Caki2 (cell line): ENCODE measurements at places on chromosomes 11 and 22. TPM values are rescaled to one million over a fixed set of nuclear protein-coding genes. Genes with fewer than 3 reads are reported as not detected.
A peak's percentile ranks its signal among the peaks of the same experiment; 100 is the strongest.

Gene PARVG
- not detected in 2 replicates for total RNA-seq

Gene NXPE4
- not detected in 2 replicates for total RNA-seq

Gene MISFA
- not detected in 2 replicates for total RNA-seq

Gene VPREB1
- total RNA-seq, result not detected in 2 replicates

Gene PRCP
- 21.2 and 36.0 TPM in 2 replicates for total RNA-seq

Gene SESN3
- total RNA-seq, result 0.67 and 2.1 TPM in 2 replicates

GRCh38 chr11:122045181-122045586, 70.8 kb downstream of the BLID start:
- DNase-seq, result no peak

- DNase-seq, result peak; percentile 88
Observed at GRCh38 chr11:118621071-118621783, 13.8 kb downstream of the PHLDB1 start.

- no peak for DNase-seq
Observed at GRCh38 chr11:57223601-57224000, 13.4 kb downstream of the APLNR start.

DNA sequence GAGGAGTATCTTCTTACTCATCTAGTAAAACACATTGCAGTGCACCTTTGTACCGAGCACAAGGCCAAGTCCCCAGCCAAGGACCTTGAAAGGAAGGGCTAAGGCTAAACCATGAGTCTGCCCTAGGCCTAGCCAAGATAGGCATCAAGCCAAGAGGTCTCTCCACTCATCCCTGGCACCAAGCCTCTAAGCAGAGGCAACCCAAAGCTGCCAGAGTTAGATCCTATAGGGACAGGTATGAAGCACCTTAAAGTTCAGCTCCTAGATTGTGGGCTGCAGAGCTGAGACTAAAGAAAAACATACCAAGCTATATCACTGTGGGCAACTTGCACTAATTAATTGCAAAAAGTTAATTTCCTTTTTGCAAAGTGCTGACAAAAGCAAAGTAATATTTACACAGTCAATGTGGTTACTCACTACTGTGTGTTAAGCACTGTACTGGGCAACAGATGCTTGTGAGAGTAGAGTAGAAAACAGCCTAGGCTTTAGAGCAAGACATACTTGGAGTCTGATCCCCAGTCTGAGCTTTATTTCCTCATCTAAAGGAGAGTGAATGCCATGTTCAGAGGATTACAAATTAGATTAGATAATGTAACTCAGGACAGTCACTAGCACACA, 7.2 kb downstream of the COA4 start:
- no peak for DNase-seq

DNA sequence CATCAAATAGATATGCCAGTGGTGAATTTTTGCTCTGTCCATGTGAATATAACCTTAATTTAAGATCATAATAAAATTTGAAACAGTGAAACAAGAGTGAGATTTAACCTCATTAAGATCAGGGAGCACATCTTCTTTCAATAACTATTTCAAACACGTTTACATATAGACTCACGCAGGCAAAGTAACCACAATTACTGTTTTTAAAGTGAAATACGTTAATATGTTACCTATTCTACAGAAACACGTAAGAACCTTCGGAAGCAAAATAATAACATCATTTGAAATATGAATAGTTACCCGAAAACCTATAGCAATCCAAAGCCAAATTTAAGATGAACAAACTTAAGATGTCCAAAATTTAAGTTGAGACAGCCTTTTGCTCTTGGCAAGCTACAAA, 136.2 kb upstream of the ZC3H12C start:
- DNase-seq, result no peak

DNA sequence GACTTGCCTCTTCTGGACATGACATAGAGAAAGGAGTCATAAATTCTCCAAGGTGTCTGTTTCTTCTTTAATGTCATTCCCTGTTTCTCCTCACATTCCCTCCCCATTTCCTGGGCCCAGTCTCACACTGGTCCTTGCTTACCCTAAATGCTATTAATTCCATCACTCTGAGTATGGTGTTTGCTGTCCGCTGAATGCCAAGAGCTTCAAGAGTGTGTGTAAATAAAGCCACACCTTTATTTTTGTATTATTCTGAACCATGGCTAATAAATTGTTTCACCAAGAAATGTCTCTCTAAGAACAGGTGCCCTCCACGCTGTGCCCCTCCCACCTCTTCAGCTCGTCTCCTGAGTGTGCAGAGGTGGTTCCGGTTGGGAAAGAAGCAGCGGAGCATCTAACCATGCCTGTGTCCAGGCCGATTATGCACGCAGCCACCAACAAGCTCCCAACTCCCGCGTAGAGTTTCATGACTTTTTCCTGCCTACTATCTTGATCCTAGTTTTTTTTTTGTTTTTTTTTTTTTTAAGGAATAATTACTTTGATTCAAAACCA, 8.6 kb downstream of the TMEM121B start:
- peak; percentile 27 for DNase-seq

DNA sequence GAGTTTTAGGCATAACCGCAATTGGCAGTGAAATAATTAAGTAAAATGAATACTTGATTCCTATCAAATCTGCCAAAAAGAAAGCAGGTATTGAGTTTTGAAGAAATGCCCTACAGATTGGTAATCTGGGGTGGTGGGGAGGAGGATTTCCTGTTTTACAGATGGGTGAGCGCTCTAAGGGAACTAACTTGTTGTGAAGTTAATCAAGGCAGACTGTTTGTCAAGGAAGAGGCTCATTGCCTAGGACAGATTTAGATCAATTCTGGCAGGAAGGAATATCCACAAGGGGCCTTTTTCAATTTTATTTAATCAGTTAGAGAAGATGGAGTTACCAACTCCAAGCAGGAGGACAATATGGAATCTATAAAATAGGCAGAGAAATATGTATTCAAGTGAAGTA, 271.5 kb upstream of the CCDC90B start:
- no peak for DNase-seq

DNA sequence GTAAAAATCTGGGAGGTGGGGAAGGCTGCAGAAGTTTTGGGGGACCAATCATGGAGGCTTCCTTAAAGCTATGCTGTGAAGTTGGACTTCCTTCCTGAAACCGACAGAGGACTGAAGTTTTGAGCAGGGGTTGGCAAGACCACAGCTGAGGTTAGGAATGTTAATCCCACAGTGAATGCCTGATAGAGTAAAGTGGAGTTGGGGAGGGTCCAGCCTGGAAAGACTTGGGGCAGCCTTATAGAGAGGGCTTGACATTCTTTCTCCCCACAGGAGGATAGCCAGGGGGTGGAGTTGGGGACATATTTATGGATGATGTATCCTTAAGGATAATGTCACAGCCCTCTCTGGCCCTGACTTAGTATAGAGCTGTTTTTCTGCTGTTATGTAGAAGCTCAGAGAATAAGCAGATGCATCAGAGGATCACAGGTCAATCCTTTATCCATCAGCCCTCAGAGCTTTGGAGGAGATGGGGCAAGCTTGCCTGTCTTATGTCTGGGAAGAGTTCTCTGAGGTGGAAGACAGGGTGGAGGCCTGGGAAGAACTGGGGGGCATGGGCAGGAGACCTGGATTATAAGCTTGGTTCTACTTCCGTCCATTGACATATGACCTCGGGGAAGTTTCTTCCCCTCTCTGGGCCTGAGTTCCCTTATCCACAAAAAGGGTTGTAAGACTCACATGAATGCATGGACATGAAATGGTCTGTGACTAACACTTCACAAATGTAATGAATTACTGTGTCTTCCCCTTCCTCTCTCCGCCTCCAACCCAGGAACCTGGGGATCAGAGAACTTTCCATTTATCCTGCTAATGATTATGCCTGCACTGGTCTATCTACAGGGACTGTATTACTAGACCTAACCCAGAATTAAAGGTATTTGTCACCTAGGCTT, 317.8 kb downstream of the MIAT start:
- no peak for DNase-seq

DNA sequence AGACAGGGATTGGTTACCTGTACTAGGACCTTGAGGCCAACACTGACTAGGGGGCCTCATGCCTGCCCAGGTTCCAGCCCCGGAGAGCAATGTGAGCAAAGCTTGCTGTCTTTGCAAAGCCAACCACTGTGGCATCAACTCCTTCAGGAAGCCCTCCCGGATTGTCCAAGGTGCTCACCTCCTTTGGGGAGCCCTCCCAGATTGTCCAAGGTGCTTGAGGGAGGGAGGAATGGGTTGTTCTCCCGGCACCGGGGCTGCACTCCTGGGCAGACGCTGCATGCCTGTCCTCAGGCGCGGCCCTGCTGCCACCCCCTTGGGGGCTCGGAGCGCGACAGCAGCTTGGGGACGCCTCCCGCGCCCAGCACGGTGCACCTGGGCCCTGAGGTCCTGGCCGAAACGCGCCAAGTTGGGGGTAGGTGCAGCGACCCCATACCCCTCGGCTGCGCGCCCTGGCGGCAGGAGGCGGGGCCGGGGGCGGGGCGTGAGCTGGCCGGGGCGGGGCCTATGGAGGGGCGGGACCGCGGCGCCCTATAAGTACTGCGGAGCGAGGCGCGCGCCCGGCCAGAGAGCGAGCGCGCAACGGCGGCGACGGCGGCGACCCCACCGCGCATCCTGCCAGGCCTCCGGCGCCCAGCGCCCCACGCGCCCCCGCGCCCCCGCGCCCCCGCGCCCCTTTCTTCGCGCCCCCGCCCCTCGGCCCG, at the start of gene CD81:
TSS of gene CD81 (plus strand) at position 560 of the 701 bp plus-strand sequence. CDS start 240 bp downstream, outside the sequence.
- DNase-seq, result peak; percentile 35

DNA sequence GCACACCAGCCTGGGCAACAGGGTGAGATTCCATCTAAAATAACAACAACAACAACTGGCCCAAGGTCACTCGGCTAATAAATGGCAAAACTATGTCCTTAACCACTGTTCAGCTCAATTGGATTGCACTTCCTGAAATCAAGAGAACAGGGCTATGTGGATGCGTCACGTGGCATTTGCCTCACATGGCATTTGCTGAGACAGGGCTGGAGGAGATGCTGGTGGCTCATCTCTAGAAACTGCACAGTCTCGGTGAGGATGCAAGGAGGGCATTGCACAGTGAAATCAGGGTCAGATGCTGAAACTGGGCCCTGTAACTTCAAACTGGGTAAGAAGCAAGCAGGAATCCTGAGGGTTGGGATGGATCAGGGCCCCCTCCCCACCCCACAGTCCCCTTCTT, 171.9 kb downstream of the BUD13 start:
- DNase-seq, result no peak

DNA sequence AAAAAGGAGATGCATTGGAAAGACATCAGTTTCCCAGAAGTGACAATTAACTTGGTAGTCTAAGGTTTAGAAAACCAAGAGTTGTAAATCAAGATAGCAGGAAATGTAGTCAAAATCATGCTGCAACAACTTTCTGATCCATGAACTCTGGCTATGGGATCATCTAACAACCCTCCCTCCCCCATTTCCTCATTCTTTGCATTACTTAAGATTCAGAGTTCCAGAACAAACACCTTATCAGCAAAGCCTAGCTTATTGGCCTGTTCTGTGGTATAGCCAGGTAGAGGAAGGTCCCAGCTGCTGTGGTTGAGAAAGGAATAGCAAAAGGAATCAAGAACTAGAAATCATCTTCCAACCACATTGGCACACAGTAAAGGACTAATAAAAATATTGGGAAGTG, 651.1 kb downstream of the METTL15 start:
- DNase-seq, result peak; percentile 47

DNA sequence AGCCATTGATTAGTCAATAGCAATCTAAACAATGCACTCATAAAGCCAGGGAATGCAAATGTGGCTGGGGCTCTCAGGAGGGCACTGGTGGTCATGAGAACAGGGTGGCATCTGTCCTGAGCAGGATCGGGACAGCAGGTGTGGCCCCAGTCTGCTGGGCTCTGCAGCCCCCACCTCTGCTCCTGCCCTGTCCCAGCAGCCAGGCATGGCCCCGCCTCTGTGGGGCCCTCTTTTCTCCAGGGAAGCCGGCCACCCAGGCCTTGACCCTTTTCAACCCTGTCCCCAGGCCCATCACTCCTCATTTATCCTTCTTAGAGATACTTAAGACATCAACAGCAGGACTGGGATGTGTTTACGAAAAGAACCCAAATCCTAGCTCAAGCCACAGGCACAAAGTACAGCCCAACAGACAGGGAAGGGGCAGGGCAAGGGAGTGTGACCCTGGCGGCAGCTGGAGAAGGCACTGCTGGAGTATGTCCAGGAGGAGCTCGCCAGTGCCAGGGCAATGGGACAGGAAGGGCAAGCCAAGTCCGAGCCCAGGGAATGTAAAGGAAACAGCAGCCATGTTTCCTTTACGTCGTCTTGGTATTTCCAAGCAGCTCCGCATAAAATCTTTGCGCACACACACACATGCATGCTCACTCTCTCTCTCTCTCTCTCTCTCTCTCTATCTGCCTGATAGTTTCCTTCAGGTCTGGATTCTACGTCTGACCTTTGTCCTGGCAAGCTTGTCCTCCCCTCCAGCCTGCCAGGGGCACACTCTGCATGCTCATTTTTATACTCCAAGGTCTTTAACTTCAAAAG, 59.9 kb downstream of the DGCR2 start:
- DNase-seq, result no peak

DNA sequence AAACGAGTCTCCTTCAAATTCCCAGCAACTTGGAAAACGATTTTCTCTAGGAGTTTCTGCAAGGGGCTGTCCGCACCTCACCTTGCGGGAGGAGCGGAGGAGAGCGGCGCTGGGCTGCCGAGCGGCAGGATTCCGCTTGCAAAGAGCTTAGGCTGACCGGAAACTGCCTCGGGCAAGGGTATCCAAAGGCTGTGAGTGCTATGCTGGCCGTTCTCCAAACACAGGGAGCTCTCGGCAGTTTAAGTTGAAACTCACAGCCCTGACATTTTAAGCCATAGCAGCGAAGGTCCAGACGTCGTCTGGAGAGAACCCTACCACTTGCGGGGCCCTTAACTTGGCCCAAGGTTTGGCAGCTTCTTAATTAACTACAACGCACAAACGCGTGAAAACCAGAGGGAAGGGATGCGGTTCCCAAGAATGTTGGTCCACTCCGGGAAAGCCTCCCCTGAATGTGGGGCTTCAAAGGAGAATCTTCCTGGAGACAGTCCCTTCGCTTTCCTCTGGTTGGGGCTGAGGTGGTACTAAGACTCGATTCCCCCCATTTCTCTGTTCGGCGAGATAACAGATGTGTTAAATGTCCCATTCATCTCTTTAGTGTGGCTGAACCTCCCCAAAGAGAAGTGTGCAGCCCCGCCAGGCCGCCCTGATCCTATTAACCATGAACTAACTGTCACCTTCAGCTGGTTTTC, 1.1 kb upstream of the DBX1 start:
- no peak for DNase-seq

DNA sequence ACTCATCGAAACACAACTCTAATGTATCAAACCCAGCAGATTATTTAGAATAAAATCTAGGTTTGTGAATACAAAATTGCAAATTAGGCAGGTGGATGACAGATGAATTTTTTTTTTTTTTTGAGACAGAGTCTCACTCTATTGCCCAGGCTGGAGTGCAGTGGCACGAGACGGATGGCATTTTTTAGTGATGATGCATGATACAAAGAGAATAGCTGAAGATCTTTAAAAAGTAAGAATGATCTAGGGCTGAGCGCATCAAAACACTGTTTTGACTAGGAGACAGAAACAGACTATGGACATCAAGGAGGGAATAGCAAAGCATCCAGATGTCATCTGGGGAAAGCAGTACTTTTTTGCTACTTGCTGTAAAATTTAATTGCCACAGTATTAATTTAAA, 63.8 kb downstream of the IMMP1L start:
- peak; percentile 25 for DNase-seq

DNA sequence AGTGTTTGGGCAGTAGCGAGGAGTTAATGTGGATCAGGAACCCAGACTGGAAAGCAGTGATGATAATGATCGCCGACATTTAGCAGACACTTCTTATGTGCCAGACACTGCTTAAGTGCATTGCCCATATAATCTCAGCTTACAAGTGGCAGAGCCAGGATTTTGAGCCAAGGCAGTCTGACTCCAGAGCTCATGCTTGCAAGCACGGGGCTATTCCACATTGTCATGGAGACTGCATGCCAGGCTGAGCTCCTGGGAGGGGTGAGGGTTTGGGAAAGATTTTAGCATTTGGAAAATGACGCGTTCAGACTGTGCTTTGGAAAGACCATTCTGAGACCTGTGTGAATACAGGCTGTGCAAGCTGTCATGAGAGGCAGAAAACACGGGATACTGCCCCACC, 302.7 kb downstream of the DDX10 start:
- DNase-seq, result no peak
